ENCODE measurements at places on chromosomes 6 and 20. TPM values are rescaled to one million over a fixed set of nuclear protein-coding genes. Genes with fewer than 3 reads are reported as not detected.

PI3 gene
- not detected for total RNA-seq

TSPO2 gene
- total RNA-seq = not detected

ADTRP gene
- 0.83 TPM for total RNA-seq

HLA-A gene
- total RNA-seq = 76.4 TPM

RPN2 gene
- 232 TPM for total RNA-seq

COL9A3 gene
- total RNA-seq = 0.28 TPM

TAF4 gene
- total RNA-seq = 1.4 TPM

- DNase-seq = peak; percentile 30
Observed at GRCh38 chr6:113654396-113654795, 202.7 kb upstream of the MARCKS start.

- DNase-seq = no peak
Observed at GRCh38 chr20:25090492-25091429, 8.8 kb upstream of the VSX1 start.

DNA sequence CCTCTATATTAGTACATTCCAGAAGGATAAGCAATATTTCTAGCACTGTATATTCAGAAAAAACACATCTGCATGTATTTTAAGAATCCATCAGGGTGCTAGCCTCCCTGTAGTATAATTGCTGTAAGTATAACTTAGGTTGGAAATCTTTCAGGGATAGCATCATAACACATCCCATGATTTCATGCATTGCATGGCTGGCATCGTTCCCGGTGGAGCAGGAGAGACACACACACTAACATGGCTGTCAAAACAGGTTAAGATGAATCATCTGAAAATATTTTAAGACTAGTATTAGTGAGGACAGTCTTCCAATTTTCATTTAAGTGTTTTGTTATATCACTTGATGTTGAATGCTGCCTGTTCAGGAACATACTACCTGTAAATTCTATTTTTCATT is 32.1 kb upstream of the CENPW start:
- DNase-seq = peak; percentile 71

DNA sequence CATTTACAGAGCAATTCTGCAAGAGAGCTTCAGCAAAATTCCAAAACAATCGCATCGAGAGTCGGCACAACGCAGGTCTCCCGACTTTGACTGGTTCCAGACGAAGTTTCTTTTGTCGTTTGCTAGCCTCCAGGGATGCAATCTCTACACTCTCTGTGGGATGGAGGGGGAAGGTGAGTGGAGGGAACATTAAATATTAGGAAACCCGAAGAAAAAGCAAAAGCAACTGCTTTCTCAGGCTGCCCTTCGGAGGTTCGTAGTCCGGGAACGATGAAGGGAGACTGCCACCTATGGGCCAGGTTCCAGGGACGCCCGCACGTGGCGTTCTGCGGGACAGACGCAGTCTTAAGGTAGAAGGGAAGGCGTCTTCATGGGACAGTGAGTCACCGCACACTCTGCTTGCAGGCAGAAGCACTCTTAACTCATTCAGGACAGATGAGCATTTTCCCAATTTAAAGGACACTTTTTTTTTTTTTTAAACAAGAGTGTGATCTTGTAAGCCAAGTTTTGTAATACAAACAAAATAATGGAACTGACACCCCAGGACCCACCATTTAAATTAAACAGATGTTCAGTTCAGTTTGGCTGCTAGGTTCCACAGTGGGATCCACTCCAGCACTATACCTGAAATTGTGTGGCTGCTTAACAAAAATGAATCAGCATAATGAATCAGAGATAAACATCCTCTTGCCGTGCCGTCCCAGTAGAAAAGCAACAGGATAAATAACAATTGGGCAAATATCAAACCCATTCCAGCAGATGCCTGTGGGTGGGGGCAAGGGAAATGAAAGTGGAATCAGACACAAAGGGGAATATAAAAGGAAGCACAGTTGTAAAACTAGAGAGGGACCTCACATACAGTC is 65.8 kb upstream of the ARMC2 start:
- DNase-seq = peak; percentile 81

DNA sequence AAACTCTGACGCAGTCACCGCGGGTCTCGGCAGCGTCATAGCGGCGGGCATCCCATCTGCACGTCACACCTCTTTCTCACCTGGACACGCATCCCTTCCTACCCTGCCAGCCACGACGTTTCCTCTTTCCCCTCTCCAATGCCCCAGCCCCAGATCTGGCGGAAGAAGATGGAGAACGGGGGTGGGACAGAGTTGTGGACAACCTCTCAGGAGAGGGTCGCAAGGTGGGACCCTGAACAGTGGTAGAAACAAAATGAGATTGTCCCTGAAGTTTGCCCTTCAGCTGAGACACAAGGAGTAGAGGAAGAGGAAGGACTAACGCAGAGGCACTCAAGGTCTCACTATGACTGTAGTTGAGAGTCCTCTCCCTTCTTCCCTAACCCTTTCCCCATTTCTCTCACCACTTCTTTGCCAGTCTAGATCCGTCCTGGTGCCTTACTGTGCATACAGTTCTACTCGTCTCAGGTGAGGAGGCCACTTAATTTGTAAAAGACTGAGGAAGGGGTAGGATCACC is 562 bp downstream of the TRIM39 start:
- DNase-seq = no peak

DNA sequence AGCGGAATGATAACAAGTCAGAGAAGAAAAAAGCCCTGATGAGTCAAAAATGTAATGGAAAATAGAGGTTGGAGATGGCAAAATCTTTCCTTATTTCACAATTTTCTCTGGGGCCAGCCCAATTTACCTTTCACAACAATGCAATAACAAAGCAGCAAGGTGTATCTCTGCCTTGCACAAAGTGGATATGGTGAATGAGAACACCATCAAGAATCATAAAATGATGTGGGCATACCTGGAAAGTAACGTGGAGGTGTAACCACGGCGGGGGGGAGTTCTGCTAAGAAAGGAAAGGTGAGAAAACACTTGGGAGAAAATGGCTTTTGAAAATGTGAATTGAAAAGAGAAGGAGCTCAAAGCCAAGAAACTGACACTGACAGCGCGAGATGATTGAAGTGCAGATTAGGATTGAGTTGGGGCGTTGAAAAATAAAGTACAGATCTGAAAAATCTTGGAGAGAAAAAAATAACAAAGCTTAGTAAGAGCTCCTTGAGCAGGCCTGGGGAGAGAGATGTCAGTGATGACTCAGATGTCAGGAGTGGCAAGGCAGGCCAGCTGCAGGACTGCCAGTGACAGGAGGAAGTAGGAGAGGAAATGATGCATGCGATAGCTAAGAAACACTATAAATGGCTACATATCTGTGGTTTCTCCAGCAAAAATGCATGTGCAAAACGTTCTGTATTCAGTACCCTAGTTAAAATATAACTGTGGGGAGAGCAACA is 26.2 kb downstream of the ARHGAP18 start:
- DNase-seq = peak; percentile 100

DNA sequence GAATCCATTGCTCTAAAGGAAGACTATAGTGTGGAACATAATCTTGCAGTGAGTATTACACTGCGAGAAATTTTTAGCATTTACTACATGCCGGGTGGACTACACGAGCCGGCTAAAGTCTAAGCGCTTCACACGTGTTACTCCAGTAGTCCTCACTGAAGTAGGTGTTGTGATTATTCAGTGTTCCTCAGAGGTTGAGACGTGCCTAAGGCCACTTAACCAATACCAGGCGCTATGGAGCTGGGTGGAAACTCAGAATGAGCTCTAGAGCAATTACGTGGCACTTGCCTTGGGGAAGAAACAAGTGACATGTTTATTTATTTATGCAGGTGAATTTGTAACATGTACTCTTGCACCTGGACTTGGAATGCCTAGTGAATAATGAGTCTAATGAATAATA is 46.4 kb downstream of the SASH1 start:
- DNase-seq = no peak

- DNase-seq = no peak
Observed at GRCh38 chr6:71252410-71252809, 36.2 kb upstream of the OGFRL1 start.

- DNase-seq = no peak
Observed at GRCh38 chr6:21524201-21524600, 69.3 kb upstream of the SOX4 start.

DNA sequence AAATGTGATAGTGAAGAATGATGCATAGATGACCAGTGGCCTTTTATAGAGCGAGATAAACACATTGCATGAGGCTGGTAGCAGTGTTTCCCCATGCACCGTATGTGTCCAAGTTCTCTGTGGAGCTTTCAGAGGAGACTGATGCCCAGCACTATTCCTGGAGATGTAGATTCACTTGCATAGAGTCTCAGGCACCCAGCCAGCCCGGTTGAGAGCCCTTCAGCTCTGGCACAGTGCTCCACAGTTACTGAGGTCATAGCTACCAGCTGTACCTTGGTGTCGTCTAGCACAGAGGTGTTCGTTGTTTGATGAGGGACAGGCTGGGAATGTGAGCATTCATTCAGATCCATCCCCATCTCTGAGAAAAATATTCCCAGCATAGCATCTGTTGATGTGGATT is 328.9 kb downstream of the FARS2 start:
- no peak for DNase-seq

GRCh38 chr6:63808576-63808975 is 173.0 kb downstream of the PHF3 start:
- no peak for DNase-seq

DNA sequence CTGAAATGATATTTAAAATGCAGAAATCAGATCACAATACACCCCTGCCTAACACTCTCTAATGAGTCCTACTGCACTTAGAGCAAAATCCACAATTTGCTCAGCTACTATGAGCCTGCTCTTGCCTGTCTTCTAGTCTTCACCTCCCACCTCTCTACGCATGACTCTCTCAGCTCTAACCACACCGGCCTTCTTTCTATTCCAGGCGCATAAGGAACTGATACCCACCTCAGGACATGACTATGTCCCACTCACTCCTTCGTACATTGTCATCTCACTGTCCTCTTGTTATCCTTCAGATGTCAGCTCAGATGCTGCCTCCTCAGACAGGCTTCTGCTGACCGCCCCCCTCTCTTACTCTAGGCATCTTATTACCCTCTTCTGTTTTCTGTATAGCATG is 201.0 kb upstream of the FLRT3 start:
- DNase-seq = no peak

- DNase-seq = peak; percentile 86
Observed at GRCh38 chr6:134421501-134421900, 103.6 kb upstream of the SGK1 start.

- no peak for DNase-seq
Observed at GRCh38 chr6:125818772-125819260, 28.1 kb downstream of the NCOA7 start.

DNA sequence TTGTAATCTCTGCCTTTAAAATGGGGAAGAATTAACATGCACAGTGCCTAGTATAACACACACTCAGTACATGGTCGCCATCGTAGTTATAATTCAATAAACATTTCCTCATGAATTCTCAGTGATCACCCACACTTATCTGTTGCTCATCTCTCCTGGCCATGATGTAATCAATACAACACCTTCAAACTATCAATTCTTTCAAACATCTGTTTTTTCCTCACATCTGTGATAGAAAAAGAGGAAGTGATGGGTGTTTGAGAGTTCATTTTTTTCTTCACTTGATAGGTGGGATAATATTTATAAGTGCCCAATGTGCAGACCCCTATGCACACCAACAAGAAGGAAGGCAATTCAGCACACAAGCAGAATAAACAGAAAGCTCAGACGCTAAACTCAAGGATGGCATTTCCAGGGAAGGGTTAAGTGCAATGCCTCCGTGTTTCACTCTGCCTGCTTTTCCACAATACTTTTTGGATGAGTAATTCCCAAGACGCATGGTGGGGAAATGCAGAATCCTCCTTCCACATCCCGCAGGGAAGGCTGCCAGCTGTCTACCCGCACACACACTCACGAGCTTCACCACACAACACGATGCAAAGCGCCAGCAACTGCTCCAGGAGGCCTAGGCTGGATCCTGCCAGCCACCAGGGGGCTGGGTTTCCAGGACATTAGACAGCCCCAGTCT is 100.3 kb downstream of the GMPR start:
- peak; percentile 100 for DNase-seq

DNA sequence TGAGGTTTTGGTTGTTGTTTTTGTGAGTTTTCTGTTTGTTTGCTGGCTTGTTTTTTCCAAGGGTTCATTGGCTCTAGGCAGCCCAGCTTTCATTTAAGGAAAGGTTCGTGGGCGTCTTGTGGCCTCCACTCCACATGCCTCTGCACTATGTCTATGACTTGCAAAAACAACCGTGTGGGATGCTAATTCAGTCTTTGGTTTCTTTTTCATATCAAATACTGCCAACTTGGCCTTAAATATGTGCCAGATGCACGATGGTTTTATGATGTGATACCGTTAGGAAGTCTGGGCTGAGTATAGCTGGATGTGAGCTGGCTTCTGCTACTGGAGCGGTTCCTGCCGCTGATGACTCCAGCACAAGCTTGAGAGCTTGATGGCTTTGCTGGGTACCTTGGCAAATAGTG is 96.3 kb downstream of the BMP2 start:
- no peak for DNase-seq

- DNase-seq = no peak
Observed at GRCh38 chr6:130717657-130718056, 109.5 kb upstream of the SMLR1 start.

- DNase-seq = peak; percentile 45
Observed at GRCh38 chr6:56223995-56224394, 23.4 kb downstream of the COL21A1 start.

DNA sequence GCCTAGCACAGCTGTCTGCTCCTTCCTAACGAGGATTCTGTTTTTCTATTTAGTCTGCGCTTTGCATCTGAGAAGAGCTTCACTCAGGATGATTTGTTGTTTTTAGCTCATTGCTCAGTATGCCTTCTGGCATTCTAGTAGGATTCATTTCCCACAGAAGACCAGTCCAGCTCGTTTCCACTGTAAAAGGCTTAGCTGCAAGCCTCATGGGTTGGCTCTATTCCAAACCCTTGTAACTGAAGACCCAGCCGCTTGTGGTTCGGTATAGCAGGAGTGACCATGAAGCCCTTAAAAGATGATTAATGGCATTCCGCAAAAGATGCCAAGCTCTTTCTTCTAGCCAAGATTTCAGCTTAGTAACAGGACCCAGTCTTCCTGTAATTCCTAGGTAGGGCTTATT is 7.2 kb downstream of the ADGRF1 start:
- peak; percentile 44 for DNase-seq

- DNase-seq = peak; percentile 18
Observed at GRCh38 chr20:45782890-45783289, 8.8 kb downstream of the WFDC3 start.

DNA sequence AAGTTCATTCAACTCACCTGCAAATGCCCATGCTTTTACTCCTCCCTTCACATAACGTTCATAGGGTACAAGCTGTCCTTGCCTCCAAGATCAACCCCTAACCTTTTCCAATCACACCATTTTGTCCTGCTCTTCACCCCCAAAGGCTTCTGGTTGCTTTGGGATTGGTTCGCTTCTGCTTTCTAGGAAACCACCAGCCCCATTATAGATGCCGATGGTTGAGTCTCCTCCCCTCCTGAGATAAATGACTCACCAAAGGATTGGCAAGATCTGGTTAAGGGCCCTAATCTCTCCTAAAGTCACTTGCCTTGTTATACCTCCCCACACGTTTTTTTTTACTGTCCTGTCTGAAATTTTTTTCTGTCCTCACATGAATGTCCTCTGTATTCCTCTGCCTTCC is 311.4 kb downstream of the HACE1 start:
- no peak for DNase-seq

GRCh38 chr6:153790876-153791473 is 248.1 kb upstream of the OPRM1 start:
- no peak for DNase-seq

Data from IMR-90 (cell line).